Fibroblast of skin of scalp (primary cell): ENCODE measurements at places on chromosomes 12 and 14.

DNA sequence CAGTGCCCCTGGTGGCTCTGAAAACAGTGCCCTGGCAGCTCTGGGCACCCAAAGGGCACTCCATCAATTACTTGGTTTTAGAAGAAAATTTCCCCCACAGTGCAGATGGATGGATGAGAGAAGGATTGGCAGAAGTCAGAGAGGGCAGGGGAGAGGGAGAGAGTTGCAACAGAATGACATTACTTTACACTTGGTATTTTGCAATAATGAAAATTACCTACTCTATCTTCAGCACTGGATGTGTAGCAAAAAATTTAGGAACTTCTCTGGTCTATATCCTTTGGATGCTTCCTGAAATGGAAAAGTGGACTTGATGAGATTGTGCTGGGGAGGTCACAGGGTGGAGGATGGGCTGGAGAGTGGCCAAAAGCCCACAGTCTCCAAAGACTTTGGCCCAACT is 193.2 kb downstream of the CHST11 start:
- DNase-seq = no peak

GRCh38 chr12:12039897-12040296 is 30.8 kb upstream of the BCL2L14 start:
- DNase-seq = no peak

DNA sequence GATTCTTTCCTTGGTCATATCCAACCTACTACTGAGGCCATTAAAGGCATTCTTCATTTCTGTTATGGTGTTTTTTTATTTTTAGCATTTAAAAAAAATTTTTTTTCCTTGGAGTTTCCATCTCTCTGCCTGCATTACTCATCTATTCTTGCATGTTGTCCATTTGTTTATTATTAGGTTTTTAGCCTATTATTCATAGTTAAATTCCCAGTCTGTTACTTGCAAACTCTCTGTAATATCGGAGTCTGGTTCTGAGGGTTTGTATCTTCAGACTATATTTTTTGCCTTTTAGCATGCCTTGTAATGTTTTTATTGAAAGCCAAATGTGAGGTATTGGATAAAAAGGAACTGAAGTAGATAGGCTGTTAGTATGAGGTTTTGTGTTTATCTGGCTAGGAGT is 284.3 kb downstream of the FUT8 start:
- peak; percentile 38 for DNase-seq

- no peak for DNase-seq
Observed at GRCh38 chr12:122167356-122167925, 6.6 kb downstream of the IL31 start.

- peak; percentile 45 for DNase-seq
Observed at GRCh38 chr12:6563448-6564050, 4.5 kb downstream of the NOP2 start.

- DNase-seq = peak; percentile 85
Observed at GRCh38 chr14:53814392-53814791, 142.2 kb downstream of the BMP4 start.

- peak; percentile 5 for DNase-seq
Observed at GRCh38 chr14:71776471-71777360, 155.5 kb upstream of the RGS6 start.

DNA sequence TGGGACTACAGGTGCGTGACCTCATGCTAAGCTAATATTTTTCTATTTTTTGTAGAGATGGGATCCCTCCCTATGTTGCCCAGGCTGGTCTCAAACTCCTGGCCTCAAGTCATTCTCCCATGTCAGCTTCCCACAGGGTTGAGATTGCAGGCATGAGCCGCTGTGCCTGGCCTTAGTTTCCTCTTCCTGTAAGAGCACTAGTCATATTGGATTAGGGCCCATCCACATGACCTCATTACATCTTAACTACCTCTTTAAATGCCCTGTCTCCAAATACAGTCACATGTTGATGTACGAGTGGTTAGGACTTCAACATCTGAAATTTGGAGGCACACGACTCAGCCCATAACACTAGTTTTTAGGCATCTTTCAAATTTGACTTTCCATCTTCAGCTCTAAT is 72.2 kb upstream of the RASSF3 start:
- no peak for DNase-seq

GRCh38 chr12:68765696-68766095 is 19.7 kb downstream of the SLC35E3 start:
- DNase-seq = no peak

- no peak for DNase-seq
Observed at GRCh38 chr12:39294715-39295114, 148.2 kb downstream of the KIF21A start.

- no peak for DNase-seq
Observed at GRCh38 chr12:31337952-31338351, 12.0 kb upstream of the SINHCAF start.

DNA sequence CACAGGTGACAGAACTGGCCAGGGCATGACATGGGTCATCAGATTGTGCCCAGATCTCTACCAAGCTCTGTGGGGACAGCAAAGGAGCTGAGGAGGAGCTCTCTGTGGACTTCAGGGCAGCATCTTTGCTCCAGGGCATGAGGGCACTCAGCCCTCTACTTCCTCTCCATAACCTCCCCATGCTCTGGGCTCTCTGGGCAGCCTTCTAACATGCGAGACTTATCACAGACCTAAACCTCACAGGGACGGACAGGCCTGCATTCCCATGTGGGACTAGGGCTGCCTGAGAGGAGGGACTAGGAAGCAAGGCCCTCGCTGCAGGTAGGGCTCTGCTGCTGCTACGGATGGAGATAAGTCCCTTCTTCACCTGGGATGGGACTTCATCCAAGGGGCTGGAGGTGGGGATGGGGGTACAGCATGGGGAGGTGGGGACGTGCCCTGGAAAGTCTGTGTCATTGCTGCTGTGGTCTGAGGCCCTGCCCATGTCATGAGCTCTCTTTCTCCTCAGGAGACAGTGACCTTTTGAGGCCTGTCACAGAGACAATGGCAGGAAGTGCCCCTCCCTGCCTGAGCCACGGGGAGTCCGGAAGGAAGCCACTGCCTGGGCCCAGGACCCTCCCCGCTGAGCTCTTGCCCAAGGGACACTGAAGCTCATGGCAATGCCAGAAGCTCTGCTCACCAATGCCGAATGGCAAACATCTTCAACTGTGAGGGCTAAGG is 44.1 kb downstream of the PITPNM2 start:
- DNase-seq = peak; percentile 29

GRCh38 chr14:69684461-69685217 is 73.2 kb downstream of the SUSD6 start:
- no peak for DNase-seq

DNA sequence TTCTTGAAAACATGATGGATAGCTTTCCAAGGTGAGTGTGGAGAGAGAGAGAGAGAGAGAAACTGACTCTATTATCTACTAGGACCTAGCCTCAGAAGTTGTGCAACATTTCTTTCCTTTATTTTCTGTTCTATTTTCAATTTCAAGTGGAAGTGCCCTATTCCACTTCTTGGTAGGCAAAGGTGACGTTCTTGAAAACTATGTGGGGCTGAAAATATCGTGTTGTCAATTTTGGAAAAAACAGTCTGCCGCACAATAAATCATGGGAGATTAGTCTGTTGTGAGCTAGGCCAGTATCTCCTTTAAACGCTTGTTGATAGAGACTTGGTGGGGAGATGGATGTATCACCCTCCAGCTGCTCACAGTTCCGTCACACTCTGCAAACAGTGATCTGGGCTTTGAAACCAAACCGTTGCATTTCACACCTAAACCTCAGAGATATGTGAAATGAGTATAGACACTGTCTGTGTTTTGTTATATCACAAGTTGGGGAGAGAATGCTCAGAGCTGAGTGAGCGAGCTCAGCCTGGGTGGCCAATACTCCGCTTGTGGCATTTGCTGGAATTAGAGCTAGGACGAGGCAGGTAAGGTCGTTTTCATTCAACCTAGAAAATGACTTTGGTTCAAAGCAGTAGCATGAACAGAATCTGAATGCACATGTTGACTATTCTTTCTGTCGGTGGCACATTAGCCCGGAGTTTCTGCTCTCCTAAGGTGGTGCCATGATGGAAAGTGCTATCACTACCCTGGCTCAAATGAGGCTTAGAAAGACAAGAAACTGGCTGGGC is 75.1 kb upstream of the ST8SIA1 start:
- DNase-seq = no peak

DNA sequence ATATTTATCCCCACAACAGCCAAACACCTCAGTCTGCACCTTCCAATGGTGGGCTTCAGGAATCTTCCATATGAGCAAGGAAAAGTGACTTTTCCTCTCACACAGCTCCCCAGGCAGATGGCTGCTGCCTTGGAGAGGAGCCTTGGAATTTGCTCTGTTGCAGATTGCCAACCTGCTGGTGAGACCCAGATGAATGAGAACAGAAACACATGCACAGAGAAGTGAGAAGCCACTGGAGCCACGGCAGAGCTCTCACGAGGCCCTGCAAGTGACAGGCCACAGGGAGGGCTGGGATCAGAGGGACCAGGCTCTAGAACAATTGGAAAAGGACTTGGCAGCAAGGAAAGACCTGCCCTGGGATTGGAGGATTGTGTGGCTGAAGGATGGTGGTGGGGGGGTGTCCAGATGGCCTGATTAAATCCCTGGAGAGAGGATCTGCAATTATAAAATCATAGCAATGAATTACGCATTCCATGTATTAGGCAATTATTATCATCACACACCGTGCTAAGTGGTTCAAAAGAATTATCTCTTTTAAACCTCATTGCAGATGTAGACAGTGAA is 84.9 kb upstream of the PWP1 start:
- DNase-seq = no peak

GRCh38 chr14:73817020-73817655 is 34.5 kb upstream of the PTGR2 start:
- no peak for DNase-seq

DNA sequence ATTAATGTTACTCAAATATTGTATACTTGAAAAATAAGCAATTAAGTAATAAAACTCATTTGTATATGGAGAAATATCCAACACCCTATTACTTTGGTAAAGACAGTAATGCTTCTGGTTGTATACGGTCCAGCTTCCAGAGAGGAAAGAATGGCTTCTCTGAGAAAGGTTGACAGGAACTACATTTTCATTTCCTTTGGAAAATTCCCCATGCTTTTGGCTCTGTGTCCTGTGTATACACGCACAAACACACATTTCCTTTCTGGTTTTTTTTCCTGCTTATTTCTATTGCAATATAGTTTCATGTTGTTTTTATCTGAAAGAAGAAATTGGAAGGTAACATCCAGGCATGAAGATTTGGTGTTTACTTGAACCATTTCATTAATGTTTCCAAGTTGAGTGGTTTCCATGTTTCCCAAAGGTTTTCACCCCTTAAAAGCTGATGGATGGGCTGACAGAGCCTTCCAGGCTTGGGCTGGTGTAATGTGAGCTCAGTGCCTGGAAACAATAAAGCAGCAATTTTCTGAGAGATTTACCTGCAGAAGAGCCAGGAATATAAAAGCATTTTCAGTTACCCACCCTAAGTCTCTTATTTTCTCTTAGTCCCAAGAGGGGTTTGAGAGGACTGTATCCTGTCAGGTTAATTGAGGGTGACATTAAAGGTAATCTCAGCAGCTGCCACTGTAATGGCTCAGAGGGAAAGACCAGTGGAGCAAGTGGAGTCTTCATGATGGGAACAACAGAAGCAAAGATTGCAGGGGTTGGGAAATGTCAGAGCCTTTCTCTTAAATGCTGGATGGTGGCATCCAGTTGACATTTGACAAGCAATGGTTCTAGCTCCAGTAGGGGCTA is 33.4 kb upstream of the TMTC1 start:
- DNase-seq = no peak

DNA sequence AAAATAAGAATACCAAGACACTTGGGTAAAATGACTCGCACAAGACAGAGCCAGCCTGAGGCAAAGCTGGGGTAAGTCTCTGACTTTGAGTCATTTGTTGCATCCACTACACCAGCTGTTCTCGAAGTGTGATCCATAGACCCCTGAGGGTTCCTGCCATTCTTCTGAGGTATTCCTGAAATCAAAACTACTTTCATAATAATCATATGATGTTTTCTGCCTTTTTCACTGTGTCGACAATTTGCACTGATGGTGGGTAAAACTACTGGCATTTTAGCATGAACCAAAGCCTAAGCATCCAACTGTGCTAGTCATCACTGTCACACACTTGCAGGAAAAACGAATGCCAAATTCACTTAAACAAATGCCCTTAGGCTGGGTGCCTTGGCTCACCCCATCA is 135.5 kb upstream of the FUT8 start:
- peak; percentile 60 for DNase-seq

- no peak for DNase-seq
Observed at GRCh38 chr14:43877351-43877960, 629.6 kb downstream of the FSCB start.

DNA sequence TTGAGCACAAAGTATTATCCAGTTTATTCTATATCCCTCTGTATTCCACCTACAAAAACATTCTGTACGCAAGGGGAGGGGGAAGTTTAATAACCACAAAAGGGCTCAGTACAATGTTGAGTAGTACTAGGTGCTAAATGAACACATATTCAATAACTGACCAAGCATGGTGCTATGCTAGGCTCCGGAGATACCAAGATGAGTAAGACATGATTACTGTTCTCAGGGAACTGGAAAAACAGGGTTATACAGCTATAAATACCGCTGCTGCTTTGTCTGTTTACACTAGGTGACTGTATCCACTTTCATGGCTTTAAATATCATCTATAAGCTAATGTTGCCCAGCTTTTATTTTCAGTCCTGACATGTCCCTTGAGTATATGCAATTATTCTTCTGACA is 135.8 kb downstream of the INSM2 start:
- DNase-seq = peak; percentile 5

GRCh38 chr12:77113971-77114370 is 48.6 kb upstream of the E2F7 start:
- no peak for DNase-seq

DNA sequence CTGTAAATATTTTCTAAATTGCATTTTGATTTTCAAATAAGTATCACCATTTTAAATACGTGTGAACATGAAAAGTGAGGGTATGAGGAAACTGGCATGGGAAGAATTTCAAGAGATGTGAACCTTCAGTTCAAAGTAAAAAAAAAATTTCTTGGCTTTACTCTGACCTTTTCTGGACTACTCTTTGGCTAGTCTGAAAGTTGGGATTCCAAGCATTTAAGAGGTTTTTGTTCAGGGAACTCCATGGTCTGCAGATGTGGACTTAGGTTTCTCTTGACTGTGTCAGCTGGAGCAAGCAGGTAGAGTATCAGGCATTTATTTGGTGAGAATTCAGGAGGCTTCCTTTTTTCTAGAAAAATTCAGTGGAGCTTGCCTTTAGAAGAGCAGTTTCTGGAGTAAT is 311.6 kb downstream of the LRIG3 start:
- peak; percentile 6 for DNase-seq

GRCh38 chr14:89621791-89622638 is 205.0 kb upstream of the FOXN3 start:
- no peak for DNase-seq

GRCh38 chr14:36658123-36659009 is 3.3 kb upstream of the PAX9 start:
- no peak for DNase-seq
